ENCODE measurements at places on chromosomes 6 and 20.

GRCh38 chr6:111927321-111927720, 54.1 kb upstream of the FYN start:
- DNase-seq: no peak

DNA sequence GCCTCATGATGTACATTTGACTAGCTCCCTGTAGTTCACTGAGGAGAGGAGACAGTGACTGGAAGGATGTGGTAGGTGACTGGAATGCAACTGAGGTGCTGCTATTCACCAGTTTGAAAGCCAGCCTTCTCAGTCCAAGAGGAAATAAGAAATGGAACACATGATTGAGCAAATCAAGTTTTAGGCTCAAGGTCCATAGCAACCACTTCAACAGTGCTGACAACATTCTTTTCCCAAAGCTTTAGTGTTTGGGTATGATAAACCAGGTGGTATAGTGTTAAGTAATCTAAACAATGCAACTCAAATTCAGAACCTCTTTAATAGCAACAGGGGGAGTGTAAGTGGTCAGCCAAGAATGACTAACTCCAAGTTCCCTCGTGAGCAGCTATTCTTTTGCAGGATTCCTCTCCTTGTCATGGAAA, 9.2 kb downstream of the ZHX3 start:
- no peak for DNase-seq

GRCh38 chr6:113696960-113697359, 160.2 kb upstream of the MARCKS start:
- no peak for DNase-seq

DNA sequence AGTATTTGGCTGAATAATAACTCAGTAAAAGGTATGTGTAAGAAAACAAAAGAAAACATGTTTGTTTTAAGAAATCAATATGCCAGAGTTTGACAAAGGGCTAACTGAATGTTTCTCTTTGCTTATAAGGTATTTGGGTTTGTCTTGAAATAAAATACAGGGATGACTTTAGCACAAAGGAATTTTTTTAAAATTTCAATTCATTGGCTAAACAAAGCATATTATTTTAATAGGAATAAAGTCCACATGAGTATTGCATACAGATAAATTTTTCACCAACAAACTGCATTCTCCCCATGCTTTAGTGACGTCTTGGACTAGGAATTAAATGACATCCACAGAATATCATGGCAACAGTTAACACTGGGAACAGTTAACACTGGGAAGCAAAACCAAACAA, 480.0 kb upstream of the JAG1 start:
- no peak for DNase-seq

GRCh38 chr20:48777005-48777404, 50.8 kb downstream of the PREX1 start:
- DNase-seq: no peak

GRCh38 chr6:90124874-90125510, 171.7 kb downstream of the BACH2 start:
- DNase-seq: no peak

- no peak for DNase-seq
Observed at GRCh38 chr6:80314531-80314930, 208.1 kb downstream of the BCKDHB start.

GRCh38 chr6:111266276-111266675, 179.0 kb downstream of the SLC16A10 start:
- no peak for DNase-seq

- DNase-seq: no peak
Observed at GRCh38 chr6:36025932-36026327, 1.5 kb upstream of the SLC26A8 start.

GRCh38 chr20:38434301-38434741, 807 bp downstream of the SNHG17 start:
- peak; percentile 6 for DNase-seq
